Activated CD8-positive, alpha-beta T cell treated with anti-CD3 and anti-CD28 coated beads, Interleukin-2, amount 10 ng/mL, durations not matched to agents 7 days and 5 days (primary cell): ENCODE measurements at places on chromosomes 5 and 9. TPM values are rescaled to one million over a fixed set of nuclear protein-coding genes. Genes with fewer than 3 reads are reported as not detected.

GRCh38 chr9:106615118-106615889 is 247.7 kb upstream of the ZNF462 start:
- DNase-seq, result no peak

DNA sequence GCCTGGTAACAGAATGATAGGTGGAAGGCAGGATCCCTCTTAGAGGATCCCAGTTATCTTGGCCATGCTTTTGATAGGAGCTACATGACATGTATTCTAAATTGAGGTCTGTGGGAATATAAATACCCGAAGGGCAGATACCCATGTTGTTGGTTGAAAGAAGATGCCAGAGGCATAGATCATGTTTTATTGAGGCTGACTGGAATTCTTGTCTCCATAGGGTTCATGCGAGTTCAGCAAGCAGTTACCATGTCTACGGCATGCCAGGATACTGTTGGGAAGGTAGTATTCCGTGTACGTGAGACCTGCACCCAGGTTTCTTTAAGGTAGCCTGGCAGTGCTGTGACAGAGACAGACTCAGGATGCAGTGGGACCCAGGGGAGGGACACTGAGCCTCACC is 230.7 kb downstream of the NR3C1 start:
- no peak for DNase-seq

- no peak for DNase-seq
These were observed 1.6 kb upstream of the DNLZ start for GRCh38 chr9:136364942-136365774.

The PCDHB15 gene
- total RNA-seq, result not detected

The FOXD4L3 gene
- total RNA-seq, result 0.29 TPM

The SPATA31C1 gene
- not detected for total RNA-seq
